ENCODE measurements at places on chromosomes 16 and 17.

DNA sequence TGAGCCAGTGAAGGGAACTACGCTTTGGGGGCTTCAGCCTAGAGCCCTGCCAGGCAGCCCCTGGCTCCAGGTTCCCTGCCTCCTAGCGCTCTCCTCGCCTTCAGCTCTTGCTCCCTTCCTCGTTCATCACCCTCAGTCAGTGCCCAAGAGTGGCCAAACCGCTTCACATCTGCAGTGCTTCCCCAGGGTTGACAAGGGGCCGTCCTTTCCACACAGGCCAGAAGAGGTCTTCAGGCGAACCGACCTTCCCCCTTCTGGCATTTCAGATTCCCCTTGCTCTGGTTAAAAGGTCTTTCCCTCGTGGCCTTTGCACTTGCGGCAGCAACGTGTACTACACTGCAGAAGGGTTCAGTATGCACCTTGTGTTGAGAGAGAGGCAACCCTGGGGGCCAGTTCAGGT is 4.1 kb downstream of the RASD1 start:
- no peak for DNase-seq

DNA sequence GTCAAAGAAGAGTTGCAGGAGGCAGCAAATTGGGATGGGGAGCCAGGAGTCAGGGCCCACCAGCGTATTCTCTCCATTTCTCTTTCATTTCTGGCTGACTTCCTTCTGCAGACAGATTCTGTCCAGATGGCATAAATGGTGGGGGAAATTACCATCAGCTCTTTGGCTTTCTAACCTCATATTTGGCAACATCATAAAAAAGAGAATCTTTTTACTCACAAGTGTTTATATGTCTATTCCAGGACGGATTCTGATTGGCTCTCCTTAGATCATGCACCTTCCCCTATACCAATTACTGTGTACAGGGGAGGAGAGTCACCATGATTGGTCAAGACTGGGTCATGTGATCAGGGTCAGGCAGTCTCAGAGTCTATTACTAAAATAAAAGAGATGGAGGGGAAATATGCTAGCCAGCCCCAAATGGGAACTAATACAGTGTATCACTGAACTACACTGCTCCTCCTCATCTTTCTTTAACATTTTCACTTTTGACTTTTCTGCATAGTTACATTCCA is 537.1 kb upstream of the EEF2KMT start:
- no peak for DNase-seq

DNA sequence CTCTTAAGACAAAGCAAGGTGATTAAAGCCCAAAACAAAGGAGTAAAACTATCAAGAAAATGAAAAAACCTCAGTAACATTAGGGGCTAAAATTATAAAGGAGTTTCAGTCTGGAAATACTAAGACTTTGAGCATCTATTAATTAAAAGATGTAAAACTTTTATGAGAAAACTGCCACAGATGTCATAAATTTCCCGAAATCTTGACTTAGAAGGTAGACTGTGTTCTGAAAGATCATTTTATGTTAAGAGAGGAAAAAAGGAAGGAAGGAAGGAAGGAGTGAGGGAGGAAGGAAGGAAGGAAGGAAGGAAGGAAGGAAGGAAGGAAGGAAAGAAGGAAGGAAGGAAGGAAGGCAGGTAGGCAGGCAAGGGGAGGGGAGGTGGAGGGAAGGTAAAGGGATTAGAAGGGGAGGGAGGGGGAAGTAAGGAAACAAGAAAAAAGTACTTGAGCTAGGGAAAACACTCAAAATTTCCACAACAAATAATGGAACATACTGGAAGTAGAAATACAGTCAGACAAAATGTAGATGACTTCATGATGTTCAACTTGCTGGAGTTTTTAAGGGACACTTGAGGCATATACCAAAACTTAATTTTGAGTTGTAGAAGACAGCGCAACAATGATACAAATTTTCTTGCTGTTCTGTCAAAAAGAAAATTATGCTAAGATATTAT is 2.0 kb downstream of the KRTAP4-5 start:
- DNase-seq, result no peak

- DNase-seq, result no peak
Observed at GRCh38 chr16:70715055-70715858, 29.4 kb upstream of the MTSS2 start.

DNA sequence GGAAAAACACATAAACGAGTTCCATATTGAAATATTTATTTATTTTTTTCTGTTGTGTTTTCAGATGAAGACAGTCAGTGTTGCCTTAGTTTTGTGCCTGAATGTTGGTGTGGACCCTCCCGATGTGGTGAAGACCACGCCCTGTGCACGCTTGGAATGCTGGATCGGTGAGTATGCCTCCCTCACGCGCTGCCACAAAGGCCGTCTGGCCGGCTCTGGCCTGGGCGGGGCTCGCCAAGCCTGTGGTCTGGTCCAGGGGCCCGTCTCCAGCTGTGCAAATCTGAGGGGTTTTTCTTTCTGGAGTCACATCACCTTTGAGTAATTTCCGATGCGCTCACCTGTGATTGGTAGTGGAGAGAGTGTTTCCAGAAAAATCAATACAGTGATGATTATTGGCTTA is 81.0 kb downstream of the RPTOR start:
- DNase-seq, result no peak
